ENCODE measurements at places on chromosomes 13 and 19. TPM values are rescaled to one million over a fixed set of nuclear protein-coding genes. Genes with fewer than 3 reads are reported as not detected.
A peak's percentile ranks its signal among the peaks of the same experiment; 100 is the strongest.

GRCh38 chr13:91986761-91987483 is 588.5 kb downstream of the GPC5 start:
- no peaks in the 10 kb centered on the region for H3K27me3 ChIP-seq
- H3K36me3 ChIP-seq = no peaks in the 10 kb centered on the region
- no peak overlapping the region for H3K27ac ChIP-seq

GRCh38 chr19:58325311-58326022 is 1.3 kb upstream of the ZSCAN22 start:
- DNase-seq = no peak
- peak overlapping the region; percentile 96 for H3K27ac ChIP-seq
- H3K36me3 ChIP-seq = no peaks in the 10 kb centered on the region
- peak overlapping the region; percentile 98 for H3K4me3 ChIP-seq
- peaks cover 8% of the 10 kb centered on the region for H3K4me1 ChIP-seq
- H3K27me3 ChIP-seq = no peaks in the 10 kb centered on the region

GRCh38 chr19:2569596-2570465 is 93.9 kb downstream of the GADD45B start:
- H3K4me3 ChIP-seq = no peak overlapping the region
- DNase-seq = no peak
- peaks cover 3% of the 10 kb centered on the region for H3K4me1 ChIP-seq
- no peaks in the 10 kb centered on the region for H3K36me3 ChIP-seq

- peak; percentile 69 for DNase-seq
- no peaks in the 10 kb centered on the region for H3K36me3 ChIP-seq
- H3K27ac ChIP-seq = no peak overlapping the region
- no peaks in the 10 kb centered on the region for H3K27me3 ChIP-seq
- H3K4me3 ChIP-seq = no peak overlapping the region
These were observed 99.3 kb downstream of the EPSTI1 start for GRCh38 chr13:42892760-42893159.

DNA sequence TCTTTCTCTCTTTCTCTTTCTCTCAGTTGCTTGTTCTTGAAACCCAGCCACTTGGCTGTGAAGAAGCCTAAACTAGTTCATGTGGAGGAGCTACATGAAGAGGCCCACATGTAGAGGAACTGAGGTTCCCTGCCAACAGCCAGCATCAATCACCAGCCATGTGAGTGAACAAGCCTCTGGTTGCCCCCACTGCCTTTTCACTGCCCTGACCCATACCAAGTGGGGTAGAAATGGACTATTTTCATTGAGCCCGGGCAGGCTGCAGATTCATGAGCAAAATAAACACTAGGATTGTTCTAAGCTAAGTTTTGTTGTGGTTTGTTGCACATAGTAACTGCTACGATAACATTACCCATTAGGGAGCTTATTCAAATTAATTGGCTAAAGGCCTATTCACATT is 78.7 kb upstream of the FAM216B start:
- H3K27ac ChIP-seq = no peak overlapping the region
- DNase-seq = peak; percentile 26
- H3K36me3 ChIP-seq = no peaks in the 10 kb centered on the region
- H3K4me1 ChIP-seq = no peaks in the 10 kb centered on the region

DNA sequence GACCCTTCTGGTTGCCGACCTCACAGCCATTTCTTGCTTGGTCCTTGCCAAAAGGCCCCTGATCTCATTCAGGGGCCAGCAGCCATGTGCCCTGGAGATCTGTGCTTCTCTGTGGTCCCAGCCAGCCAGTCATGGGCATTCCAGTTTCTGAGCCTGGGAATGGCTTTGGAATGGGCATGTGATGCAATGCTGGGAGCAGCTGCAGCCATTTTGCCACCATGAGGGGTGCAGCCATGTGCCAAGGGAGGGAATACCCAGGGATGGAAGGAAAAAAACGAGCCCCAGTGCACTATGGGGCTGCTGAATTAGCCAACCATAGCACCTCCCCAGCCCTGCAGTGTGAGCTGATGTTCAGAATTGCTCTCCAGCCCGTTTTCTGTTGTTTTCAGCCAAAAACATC is 26.3 kb downstream of the F2RL3 start:
- H3K4me3 ChIP-seq = no peak overlapping the region
- DNase-seq = no peak
- no peaks in the 10 kb centered on the region for H3K27me3 ChIP-seq
- H3K27ac ChIP-seq = no peak overlapping the region

DNA sequence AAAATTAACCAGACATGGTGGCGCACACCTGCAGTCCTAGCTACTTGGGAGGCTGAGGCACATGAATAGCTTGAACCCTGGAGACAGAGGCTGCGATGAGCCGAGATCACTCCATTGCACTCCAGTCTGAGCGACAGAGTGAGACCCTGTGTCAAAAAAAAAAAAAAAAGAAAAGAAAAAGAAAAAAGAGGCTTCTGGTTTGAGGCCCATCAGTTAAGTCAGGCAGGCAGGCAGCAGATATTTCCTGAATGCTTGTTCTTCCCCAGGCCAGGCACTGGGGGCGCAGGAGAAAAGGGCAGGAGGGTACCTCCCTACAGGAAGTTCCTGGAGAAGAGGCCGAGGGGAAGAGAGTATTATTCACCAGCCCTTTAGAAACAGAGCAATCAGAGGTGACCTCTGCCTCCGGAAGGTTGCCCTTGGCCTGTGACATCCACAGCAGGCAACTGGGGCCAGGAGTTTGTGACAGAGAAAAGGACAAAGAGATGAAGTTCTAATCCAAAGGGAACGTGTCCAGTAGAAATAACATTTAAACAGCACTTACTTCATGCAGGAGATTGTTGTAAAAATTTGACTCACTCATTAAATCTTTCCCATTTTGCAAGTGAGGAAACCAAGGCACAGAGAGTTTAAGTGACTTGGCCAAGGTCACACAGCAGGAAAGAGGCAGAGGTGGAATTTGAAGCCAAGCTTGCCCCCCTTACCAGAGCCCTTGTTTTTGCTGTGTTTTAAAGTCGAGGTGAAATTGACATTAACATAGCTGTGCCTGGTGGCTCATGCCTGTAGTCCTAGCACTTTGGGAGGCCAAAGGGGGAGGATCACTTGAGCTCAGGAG is 4.3 kb upstream of the RLN3 start:
- H3K36me3 ChIP-seq = no peaks in the 10 kb centered on the region
- H3K4me1 ChIP-seq = peaks cover 5% of the 10 kb centered on the region
- H3K27me3 ChIP-seq = peaks cover 7% of the 10 kb centered on the region
- DNase-seq = no peak
- no peak overlapping the region for H3K27ac ChIP-seq

Gene PLIN4
- 5.3 TPM for total RNA-seq

Gene FCHO1
- under 0.01 TPM for total RNA-seq
